ENCODE measurements at places on chromosomes 6 and 20.

GRCh38 chr6:151300267-151300991, 60.7 kb downstream of the AKAP12 start:
- no peak for DNase-seq

DNA sequence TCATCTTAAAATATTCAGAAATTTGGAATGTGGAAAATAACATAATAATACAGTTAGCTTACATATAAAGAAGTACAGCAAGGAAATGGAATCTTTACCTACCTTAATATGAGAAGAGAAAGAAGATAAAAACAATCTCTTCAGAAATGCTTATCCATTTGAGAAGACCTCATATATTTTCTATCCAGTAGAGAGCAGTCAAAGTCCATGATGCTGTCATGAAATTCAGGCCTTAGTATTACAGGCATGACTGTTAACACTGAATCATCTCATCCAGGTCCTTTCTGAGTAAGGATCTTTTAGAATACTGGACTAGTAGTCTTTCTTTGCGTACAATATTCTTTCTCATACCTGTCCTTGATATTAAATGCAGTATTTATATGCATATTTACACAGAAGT, 713.4 kb downstream of the CD109 start:
- no peak for DNase-seq

- DNase-seq = no peak
These were observed 111.1 kb upstream of the SASH1 start for GRCh38 chr6:148231572-148231971.

DNA sequence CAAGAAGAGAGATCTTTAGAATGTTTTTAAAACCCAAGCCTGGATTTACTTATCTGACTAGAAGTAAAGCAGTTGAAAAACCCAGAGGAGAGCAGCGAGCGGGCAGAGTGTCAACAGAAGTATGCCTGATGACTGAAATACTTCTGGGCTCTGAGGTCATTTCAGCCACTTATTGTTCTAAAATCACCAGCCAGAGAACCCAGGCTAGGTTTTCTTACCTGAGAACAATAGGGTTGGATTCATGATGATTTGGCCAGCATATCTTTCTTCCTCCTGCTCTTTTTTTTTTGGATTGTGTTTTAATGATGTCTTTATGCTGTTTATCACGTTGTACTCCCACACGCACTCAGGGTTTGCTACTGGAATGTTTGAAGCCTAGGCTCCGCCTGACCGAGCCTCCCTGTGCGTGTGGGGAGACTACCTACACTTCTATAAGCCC, 63.0 kb upstream of the KIF25 start:
- DNase-seq = no peak

GRCh38 chr6:143401636-143402370, 48.7 kb downstream of the ADAT2 start:
- no peak for DNase-seq

DNA sequence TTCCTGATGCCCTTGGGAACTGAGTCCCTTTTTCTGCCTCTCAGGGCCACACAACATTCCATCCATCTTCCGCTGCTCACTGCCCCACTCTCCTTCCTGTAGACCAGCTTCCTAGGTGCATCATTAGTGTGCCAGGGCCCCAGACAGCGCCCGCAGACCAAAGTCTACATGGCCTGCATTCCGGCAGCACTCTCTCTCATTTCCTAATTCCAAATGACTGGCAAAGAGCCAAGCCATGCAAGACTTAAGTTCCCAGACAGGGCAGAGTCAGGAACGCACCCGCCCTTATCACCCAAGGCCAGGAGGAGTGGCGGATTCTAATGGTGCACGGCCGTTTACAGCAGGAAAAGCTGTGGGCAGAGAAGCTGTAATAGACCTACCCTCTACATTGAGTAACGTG, 159.8 kb upstream of the ARID1B start:
- no peak for DNase-seq
